ENCODE measurements at places on chromosomes 2 and 18.

- H3K4me3 ChIP-seq: no peak overlapping the region
- peaks cover 4% of the 10 kb centered on the region for H3K4me1 ChIP-seq
- H3K27me3 ChIP-seq: no peaks in the 10 kb centered on the region
- no peak overlapping the region for H3K27ac ChIP-seq
- DNase-seq: no peak
Observed at GRCh38 chr2:28962505-28962904, 18.6 kb upstream of the TOGARAM2 start.

GRCh38 chr2:69222953-69223658 is 163.9 kb downstream of the GFPT1 start:
- H3K27ac ChIP-seq: no peak overlapping the region
- no peaks in the 10 kb centered on the region for H3K36me3 ChIP-seq
- H3K27me3 ChIP-seq: no peaks in the 10 kb centered on the region
- H3K4me3 ChIP-seq: no peak overlapping the region
- no peak for DNase-seq

DNA sequence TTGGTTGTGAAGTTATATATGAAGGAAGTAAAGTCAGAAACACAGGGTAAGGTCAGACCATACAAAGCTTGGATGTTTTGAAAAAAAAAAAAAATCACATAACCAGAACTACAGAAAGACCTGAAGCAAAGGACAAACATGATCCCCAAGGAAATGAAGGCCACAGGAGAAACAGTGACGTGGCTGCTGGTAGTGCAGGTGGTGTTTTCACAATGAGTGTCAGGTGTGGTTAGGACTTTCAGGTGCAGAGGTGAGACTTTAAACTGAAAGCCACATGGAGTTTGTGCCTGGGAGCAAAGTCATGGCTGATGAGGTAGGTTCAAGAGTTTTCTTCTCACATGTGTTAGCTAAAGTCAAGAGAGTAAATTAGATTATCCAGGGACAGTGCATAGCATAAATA is 270.7 kb downstream of the PIEZO2 start:
- H3K4me1 ChIP-seq: no peaks in the 10 kb centered on the region
- H3K36me3 ChIP-seq: no peaks in the 10 kb centered on the region
- DNase-seq: no peak
- no peak overlapping the region for H3K27ac ChIP-seq

DNA sequence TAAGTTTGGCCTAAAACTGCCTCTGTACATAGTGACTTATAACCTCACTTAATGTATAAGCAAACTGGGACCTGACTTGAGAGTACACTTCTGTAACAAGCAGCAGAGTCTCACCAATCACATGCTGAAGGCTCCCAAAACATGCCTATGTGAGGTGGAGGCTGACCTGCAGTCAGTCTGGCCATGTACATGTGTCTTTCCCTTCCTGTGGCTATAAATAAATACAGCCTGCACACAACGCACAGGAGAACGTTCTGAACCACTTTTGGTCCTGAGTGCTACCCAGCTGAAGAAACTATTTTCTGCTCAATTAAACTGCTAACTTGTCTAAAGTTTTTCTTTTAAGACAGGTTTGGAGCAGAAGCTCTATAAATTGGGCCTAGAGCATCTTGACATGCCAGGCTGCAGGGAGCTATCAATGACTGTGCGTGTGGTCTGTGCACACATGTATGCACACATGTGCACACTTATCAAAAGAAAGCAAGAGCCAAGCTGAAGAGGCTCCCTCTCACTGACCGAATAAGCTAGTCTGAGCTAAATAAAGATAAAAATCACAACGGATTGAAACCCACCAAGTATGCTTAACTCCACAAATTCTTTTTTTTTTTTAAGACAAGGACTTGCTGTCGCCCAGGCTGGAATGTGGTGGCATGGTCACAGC is 15.0 kb downstream of the RNASEH1 start:
- no peak overlapping the region for H3K27ac ChIP-seq
- no peaks in the 10 kb centered on the region for H3K27me3 ChIP-seq
- peaks cover 66% of the 10 kb centered on the region for H3K36me3 ChIP-seq
- DNase-seq: no peak
- no peak overlapping the region for H3K4me3 ChIP-seq
- H3K4me1 ChIP-seq: no peaks in the 10 kb centered on the region

DNA sequence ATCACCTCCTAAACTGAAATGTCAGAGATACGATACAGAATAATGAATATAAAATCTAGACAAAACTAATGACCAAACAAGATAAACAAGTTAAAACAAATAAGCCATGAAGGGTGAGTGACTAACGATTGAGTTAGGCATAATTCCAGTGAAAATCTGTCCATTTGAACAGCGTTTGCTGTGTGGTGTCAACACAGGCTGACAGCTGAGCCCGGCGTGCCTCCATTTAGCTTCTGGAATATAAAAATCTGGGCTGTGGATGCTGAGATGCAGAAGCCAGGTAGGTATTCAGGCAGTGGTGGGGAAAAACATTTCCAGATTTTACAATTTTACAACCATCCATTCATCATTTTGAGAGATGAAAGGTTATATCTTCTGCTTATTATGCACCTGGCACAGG is 2041.4 kb upstream of the CELF4 start:
- DNase-seq: no peak
- H3K27ac ChIP-seq: no peak overlapping the region
- H3K36me3 ChIP-seq: no peaks in the 10 kb centered on the region
- no peaks in the 10 kb centered on the region for H3K27me3 ChIP-seq

DNA sequence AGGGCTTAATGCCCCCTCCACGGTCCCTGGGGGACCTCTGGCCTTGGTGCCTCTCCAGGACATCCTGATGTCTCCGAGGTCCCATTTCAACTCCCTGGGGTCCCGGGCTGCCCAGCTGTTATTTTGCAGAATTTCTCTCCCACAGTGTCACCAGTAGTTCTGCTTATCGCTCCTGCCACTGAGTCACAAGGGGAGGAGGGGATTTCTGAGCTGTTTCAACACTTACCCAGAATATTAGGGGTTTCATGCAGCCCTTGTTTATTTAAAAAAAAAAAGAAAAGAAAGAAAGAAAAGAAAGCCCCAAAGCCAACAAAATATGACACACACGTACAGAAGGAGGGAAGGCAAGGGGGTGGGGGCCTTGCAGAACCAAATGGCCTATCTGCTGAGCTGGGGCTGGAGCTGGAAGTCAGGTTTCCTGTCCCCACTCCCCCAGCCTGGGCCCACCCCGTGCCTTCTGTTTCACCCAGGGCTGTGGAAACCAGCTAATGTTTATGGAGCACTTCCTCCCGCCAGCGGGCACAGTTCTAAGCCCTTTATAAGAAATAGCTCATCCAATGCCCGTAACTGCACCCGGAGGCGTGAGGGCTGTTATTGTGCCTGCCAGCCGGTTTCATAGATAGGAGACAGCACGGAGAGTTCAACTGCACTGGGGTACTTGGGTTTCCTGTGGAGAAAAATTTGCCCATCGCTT is 8.4 kb upstream of the ARID5A start:
- no peaks in the 10 kb centered on the region for H3K36me3 ChIP-seq
- peak overlapping the region; percentile 11 for H3K27ac ChIP-seq
- peak; percentile 27 for DNase-seq
- peak overlapping the region; percentile 42 for H3K4me3 ChIP-seq
- peaks cover 59% of the 10 kb centered on the region for H3K4me1 ChIP-seq

- H3K27me3 ChIP-seq: no peaks in the 10 kb centered on the region
- DNase-seq: no peak
- no peaks in the 10 kb centered on the region for H3K4me1 ChIP-seq
- H3K4me3 ChIP-seq: no peak overlapping the region
- H3K36me3 ChIP-seq: no peaks in the 10 kb centered on the region
Observed at GRCh38 chr18:78427081-78427480, 552.5 kb upstream of the SALL3 start.

DNA sequence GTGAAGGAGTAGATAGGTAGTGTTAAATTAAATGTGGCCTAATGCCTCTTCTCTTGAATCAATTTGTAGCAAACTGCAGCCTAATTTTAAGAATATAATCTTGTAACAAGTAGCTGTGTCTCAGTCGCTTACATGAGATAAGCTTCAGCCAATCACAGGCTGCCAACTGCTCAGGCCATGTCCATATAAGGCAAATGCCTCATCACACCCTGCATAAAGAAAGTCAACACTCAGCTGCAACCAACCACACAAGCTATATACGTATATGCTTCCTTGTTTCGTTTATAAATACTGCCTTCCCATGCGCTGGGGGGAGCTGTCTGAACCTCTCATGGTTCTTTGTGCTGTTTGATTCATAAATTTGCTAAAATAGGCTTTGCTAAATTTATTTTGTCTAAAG is 476.3 kb downstream of the TRIB2 start:
- no peak overlapping the region for H3K27ac ChIP-seq

DNA sequence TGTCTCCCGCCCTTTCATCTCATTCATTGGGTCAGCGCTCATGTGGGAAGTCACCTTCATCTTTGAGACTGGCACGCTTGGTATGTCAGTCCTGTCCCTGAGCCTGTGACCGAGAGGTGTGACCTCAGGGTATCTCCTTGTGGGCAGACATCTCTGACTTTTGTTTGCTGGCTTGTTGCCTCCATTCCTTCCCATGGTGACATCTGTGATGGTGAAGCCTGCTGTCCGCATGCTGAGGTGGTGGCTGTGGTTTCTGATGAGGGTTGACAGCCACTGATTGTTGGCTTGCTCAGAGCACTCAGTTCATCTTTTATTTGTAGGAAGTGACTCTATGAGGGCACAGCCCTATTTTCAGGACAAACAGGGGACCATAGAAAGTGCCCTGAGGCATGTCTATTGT is 139.2 kb downstream of the SLC4A3 start:
- no peaks in the 10 kb centered on the region for H3K27me3 ChIP-seq
- no peaks in the 10 kb centered on the region for H3K36me3 ChIP-seq
- H3K4me3 ChIP-seq: no peak overlapping the region
- no peak for DNase-seq

DNA sequence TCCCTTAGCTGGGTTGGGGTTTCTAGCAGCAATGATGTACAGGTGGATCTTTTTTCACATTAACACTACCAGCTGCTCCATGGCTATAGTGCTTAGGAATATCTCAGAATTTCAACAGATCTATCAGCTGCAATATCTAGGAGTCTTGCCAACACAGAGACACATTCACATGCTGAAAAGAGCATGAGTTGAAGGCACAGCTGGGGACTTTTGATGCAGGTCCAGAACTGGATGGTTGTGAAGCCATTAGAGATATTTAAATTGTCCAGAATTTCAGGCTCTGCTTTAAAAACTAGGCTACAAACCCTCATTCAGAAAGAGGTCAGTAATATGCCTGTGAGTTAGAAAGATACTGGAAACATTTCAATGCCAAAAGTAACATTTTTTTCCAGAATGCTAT is 122.2 kb upstream of the CCDC195 start:
- H3K4me1 ChIP-seq: no peaks in the 10 kb centered on the region
- DNase-seq: no peak
- peaks cover 89% of the 10 kb centered on the region for H3K36me3 ChIP-seq
- H3K27me3 ChIP-seq: no peaks in the 10 kb centered on the region
- no peak overlapping the region for H3K27ac ChIP-seq

- no peak overlapping the region for H3K4me3 ChIP-seq
- no peak overlapping the region for H3K27ac ChIP-seq
- peaks cover 15% of the 10 kb centered on the region for H3K4me1 ChIP-seq
- DNase-seq: no peak
- H3K27me3 ChIP-seq: no peaks in the 10 kb centered on the region
- H3K36me3 ChIP-seq: peaks cover 12% of the 10 kb centered on the region
Observed at GRCh38 chr2:20649576-20649975, 1.3 kb downstream of the HS1BP3 start.

- no peaks in the 10 kb centered on the region for H3K27me3 ChIP-seq
- no peak overlapping the region for H3K4me3 ChIP-seq
- no peaks in the 10 kb centered on the region for H3K4me1 ChIP-seq
- H3K27ac ChIP-seq: no peak overlapping the region
- H3K36me3 ChIP-seq: no peaks in the 10 kb centered on the region
- DNase-seq: no peak
Observed at GRCh38 chr2:165905269-165905668, 48.3 kb downstream of the TTC21B start.

DNA sequence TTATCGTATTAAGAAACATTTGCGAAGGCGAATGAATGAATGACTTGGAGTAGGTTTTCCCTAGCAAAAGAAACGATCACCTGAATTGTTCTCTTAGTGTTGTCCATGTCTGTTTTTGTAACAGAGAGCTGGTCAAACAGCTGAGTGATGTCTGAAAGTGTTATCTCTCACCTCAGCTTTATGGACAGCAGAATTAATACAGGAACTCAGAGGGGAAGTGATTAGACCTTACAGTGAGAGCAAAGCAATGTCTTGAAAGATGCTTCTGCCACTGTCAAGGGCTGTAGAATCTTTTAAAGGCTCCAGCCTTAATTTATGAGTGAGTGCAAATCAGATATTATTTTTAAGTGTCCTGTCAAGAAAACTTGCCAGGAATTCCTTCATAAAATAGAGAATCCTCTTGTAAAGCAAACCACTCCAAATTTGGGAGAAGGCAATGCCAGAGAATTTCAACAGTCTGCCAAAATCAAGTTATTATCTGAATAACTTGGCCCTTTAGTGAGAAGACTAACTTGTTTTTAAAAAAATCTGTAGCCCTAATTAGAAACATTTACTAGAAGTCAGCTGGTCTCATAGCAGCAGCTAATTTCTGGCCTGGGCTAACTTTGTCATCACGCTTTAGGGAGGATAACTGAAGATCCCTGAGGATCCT is 60.7 kb downstream of the CDC42EP3 start:
- H3K27ac ChIP-seq: no peak overlapping the region
- no peaks in the 10 kb centered on the region for H3K36me3 ChIP-seq
- no peak overlapping the region for H3K4me3 ChIP-seq
- no peaks in the 10 kb centered on the region for H3K27me3 ChIP-seq
- peaks cover 15% of the 10 kb centered on the region for H3K4me1 ChIP-seq

GRCh38 chr2:238370823-238371372 is 50.6 kb downstream of the TRAF3IP1 start:
- H3K4me3 ChIP-seq: no peak overlapping the region
- DNase-seq: no peak
- H3K4me1 ChIP-seq: no peaks in the 10 kb centered on the region
- no peaks in the 10 kb centered on the region for H3K36me3 ChIP-seq

GRCh38 chr2:218369330-218369729 is 12.7 kb downstream of the CATIP start:
- H3K4me3 ChIP-seq: no peak overlapping the region
- no peak for DNase-seq
- H3K27ac ChIP-seq: no peak overlapping the region

DNA sequence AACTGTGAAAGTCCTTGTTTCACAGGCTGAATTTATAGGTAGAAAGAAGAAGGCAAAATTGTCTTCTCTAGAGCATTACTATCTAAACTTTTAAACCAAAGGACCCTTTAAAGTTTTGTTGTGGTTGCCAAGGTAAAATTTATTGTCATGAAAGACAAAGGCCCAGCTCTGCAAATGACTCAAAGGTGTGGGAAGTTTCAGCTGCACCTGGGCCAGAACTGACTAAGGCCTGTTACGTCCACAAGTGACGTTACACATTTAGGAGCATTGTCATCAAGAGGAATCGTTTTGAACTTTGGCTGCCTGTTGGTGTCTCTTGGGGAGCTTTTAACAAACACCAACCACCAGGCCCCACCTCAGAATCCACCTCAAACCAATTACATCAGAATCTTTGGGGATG is 8.1 kb upstream of the DSC3 start:
- H3K4me1 ChIP-seq: no peaks in the 10 kb centered on the region
- H3K36me3 ChIP-seq: no peaks in the 10 kb centered on the region
- no peak overlapping the region for H3K4me3 ChIP-seq
- no peak for DNase-seq
- H3K27ac ChIP-seq: no peak overlapping the region

- no peaks in the 10 kb centered on the region for H3K36me3 ChIP-seq
- no peaks in the 10 kb centered on the region for H3K4me1 ChIP-seq
- DNase-seq: no peak
- H3K27me3 ChIP-seq: no peaks in the 10 kb centered on the region
- no peak overlapping the region for H3K27ac ChIP-seq
Observed at GRCh38 chr2:64515086-64515485, 9.0 kb upstream of the AFTPH start.

Data from effector memory CD4-positive, alpha-beta T cell (primary cell).